ENCODE measurements at places on chromosomes 5 and 9. TPM values are rescaled to one million over a fixed set of nuclear protein-coding genes. Genes with fewer than 3 reads are reported as not detected.

Gene FCN2
- total RNA-seq, result not detected

DNA sequence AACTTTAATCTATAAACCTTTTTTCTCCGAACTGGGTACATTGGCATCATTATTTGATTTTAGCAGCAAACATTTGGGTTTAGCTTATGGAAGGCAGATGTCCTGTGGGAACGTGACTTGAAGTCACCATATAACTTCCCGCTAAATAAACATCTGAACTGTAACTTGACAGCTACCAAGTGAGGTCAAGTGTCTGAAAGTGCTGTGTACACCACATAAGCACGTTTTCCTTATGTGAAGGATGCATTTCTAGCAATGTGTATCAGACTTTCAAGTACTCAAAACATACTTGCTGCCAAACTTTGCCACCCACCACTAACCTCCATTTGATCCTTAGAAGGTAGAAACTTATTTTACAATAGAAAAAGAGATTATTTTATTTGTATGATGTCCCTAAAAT, 35.7 kb downstream of the SLC1A3 start:
- DNase-seq, result no peak
- H3K27me3 ChIP-seq, result no peaks in the 10 kb centered on the region
- no peak overlapping the region for H3K4me3 ChIP-seq
- peaks cover 3% of the 10 kb centered on the region for H3K36me3 ChIP-seq

DNA sequence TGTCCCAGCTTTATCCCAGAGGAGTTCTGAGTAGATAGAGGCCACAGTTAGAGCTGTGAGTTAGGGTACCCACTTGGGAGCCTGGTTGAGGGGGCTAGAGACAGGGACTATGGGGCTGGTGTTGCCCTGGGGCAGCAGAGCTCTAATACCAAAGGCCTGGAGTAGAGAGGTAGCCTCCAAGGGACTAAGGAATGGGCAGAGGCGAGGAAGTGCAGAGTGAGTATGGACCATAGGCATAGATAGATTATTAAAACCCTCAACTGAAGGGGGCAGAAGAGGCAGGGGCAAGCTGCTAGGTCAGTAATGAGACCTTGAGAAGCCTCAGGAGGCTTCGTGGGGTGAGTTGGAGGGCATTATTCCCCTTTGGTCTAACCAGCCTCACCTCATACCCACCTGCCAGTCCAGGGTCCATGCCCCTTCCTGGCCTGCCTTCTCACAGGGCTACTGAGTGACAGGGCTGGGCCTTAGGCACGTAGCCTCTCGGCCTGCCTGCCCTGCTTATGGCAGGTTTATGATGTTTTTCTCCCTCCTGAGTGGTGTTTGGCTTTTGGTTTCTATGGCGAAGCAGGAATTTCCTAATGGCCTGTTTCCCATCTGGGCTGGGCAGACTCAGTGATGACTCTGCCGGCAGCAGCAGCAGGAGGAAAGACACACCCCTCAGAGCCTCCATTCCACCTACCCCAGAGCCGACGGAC, 8.0 kb downstream of the PDLIM4 start:
- H3K36me3 ChIP-seq, result 0 out of 2 replicates have a peak, but pooled peaks cover 5% of the 10 kb centered on the region
- peak; percentile 92 for DNase-seq
- H3K27me3 ChIP-seq, result no peaks in the 10 kb centered on the region
- H3K27ac ChIP-seq, result peak overlapping the region; percentile 84
- H3K4me3 ChIP-seq, result peak overlapping the region; percentile 15
- H3K4me1 ChIP-seq, result peaks cover 49% of the 10 kb centered on the region

DNA sequence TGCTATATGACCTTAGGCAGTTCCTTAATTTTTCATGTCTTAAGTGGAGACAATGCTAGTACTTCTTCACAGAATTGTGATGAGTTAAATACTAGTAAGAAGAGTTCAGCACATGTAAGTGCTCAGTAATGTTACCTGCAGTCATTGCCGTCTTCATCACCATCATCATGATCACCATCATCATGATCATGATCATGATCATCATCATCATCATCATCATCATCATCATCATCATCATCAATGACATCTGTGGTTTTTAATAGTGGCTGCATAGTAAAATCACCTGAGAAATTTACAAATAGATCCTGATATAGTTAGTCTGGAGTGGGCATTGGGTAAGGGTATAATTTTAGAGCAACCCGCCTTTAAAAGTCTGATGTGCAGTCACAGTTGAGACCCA, 14.7 kb upstream of the PALM2AKAP2 start:
- H3K4me3 ChIP-seq, result no peak overlapping the region
- no peaks in the 10 kb centered on the region for H3K4me1 ChIP-seq
- no peak for DNase-seq
- H3K27ac ChIP-seq, result no peak overlapping the region
- H3K36me3 ChIP-seq, result no peaks in the 10 kb centered on the region

Gene SKP2
- total RNA-seq, result 32.0 TPM

Gene LRRTM2
- total RNA-seq, result not detected
